ENCODE measurements at places on chromosomes 6 and 20.

- DNase-seq = no peak
These were observed 139.7 kb downstream of the SYNDIG1 start for GRCh38 chr20:24608926-24609667.

GRCh38 chr6:85552652-85553051 lies 41.0 kb downstream of the SNX14 start:
- no peak for DNase-seq

DNA sequence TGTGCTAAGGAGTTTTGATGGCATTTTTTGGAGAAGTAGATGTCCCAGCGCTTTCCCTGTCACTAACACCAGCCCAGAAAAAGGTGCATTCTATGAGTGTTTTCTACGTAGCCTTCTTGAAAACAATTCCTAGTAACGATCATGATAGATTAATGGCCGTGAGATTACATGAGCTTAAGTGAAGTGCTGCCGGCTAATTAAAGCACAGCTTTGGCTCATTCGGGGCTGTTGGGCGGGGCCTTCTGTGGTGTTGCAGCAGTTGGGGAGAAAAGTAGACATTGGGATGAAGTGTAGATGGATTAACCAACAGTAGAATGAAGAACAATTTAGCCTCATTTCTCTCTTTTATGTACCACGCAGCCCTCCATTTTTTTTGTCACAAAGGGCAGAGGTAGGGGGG lies 20.8 kb upstream of the TRAF3IP2 start:
- DNase-seq = peak; percentile 42

DNA sequence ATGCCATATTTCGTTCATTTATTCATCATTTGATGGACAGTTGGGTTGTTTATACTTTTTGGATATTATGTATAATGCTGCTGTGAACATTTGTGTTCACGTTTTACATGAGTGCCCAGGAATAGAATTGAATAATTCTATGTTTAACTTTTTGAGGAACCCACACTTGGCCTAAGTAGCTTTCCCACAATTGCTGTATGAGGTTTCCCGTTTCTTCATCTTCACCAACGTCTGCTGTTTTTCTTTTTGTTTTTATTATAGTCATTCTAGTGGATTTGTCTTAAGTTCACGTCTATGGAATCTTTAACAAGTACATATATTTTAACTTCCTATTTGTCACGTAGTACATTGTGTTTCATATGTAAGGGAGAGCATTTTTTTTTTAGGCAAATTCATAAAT lies 110.3 kb downstream of the JARID2 start:
- no peak for DNase-seq

DNA sequence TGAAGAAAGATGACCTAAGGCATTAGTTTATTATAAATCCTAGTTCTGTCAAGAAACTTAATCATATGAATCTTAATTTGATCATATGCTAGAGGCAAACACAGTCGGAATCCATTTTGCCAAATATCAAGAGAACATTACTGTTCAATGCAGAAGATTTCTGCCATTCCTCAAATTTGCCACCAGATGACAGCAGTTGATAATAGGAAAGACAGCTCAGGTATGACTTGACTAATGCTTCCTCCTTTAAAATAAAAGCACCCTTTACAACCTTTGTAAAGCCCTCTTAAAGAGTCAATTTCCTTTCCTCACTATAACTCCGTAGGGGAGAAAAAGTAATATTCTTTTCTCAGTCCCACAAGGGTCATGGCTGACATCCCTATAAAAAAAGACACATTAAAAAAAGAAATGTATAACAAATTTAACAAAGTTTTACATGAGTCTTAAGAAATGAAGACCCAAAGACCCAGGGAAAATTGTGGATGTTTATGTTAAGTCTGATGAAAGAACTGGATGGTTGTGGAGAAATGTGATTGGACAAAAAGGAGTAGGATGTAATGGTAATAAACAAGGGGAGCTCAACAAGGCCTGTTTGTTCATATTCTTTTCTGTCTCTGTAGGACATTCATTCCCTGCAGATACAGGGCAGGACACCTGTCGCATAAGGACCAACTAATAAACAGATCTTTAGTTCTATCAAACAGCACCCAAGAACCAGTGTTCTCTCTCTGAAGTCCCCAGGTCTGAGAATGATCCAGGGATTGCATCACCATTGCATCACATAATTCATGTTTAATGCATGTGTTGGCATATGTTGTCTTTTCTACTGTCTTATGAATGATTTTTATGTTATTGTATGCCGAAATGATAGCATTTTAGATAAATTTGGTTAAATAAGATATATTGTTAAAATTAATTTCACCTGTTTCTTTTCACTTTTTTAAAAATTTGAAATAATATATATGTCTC lies 23.0 kb upstream of the IL17A start:
- peak; percentile 50 for DNase-seq

- no peak for DNase-seq
These were observed 240.5 kb downstream of the GMDS start for GRCh38 chr6:2004888-2005287.

DNA sequence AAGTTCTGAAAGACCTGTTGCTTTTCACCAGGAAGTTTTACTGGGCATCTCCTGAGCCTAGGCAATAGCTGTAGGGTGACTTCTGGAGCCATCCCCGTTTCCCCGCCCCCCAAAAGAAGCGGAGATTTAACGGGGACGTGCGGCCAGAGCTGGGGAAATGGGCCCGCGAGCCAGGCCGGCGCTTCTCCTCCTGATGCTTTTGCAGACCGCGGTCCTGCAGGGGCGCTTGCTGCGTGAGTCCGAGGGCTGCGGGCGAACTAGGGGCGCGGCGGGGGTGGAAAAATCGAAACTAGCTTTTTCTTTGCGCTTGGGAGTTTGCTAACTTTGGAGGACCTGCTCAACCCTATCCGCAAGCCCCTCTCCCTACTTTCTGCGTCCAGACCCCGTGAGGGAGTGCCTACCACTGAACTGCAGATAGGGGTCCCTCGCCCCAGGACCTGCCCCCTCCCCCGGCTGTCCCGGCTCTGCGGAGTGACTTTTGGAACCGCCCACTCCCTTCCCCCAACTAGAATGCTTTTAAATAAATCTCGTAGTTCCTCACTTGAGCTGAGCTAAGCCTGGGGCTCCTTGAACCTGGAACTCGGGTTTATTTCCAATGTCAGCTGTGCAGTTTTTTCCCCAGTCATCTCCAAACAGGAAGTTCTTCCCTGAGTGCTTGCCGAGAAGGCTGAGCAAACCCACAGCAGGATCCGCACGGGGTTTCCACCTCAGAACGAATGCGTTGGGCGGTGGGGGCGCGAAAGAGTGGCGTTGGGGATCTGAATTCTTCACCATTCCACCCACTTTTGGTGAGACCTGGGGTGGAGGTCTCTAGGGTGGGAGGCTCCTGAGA lies at the start of gene HFE:
TSS of gene HFE (plus strand) at position 146 of the 832 bp plus-strand sequence. CDS start at position 158, 12 bp downstream.
- DNase-seq = no peak

- no peak for DNase-seq
These were observed 152.2 kb downstream of the LINC00237 start for GRCh38 chr20:20953738-20954618.

DNA sequence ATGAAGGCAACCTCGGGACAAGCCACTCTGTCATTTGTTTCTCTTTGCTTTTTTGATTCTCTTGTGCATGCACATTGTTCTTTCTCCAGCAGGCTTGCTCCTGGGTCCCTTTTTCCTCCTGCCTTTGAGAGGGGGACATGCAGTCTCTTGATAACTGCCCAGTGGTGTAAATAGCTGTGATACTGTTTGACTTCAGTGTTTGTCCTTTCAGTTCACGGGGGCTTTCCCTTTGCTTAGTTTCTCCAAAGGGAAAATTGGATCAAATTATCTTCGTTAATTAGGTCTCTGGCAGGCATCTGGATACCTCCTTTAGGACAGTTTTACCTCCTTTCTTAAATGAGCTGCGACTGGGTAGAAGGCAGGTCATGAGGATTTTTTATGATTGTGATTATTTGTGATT lies 41.5 kb downstream of the RALGAPB start:
- no peak for DNase-seq

GRCh38 chr6:133240511-133241085 lies 559 bp upstream of the EYA4 start:
- DNase-seq = no peak
